Thyroid gland (tissue), 4 donors: ENCODE measurements at places on chromosomes 1 and 21.

DNA sequence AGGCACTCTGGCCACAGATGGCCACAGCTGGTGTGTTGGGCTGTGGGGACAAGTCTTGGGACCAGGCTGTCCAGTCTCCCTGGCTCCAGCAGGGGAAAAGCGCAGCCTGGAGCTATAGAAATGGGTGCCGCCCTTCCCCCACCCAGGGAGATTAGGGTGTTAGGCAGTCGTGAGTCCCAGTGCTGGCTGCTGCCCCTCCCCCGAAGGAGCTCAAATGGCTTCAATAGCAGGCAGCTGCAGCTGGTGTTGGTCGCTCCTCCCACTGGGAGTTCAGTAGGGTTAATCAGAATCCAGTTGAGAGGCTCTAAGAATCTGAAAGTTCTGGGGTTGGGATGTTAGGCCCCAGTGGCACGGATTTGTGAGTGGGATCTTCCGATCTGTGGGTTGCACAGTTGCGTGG lies 595.6 kb upstream of the PKN2 start:
- no peak for DNase-seq

GRCh38 chr1:54500107-54500431 lies 48.0 kb upstream of the ACOT11 start:
- DNase-seq: peak; percentile 8

DNA sequence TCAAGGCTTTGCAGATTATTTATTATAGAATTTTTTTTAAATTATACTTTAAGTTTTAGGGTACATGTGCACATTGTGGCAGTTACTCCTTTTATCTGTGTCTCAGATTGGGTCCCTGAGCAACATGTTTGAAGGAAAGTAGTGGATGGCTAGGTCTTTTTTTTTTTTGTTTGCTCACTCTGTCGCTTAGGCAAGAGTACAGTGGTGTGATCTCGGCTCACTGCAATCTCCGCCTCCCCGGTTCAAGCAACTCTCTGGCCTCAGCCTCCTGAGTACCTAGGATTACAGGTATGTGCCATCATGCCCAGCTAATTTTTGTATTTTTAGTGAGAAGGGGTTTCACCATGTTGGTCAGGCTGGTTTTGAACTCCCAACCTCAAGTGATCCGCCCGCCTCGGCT lies 39.6 kb upstream of the KIF21B start:
- DNase-seq: no peak

GRCh38 chr1:23593556-23594148 lies 34.4 kb upstream of the ID3 start:
- peak; percentile 55 for DNase-seq

- no peak for DNase-seq
Observed at GRCh38 chr21:35470522-35470921, 421.4 kb upstream of the RUNX1 start.

DNA sequence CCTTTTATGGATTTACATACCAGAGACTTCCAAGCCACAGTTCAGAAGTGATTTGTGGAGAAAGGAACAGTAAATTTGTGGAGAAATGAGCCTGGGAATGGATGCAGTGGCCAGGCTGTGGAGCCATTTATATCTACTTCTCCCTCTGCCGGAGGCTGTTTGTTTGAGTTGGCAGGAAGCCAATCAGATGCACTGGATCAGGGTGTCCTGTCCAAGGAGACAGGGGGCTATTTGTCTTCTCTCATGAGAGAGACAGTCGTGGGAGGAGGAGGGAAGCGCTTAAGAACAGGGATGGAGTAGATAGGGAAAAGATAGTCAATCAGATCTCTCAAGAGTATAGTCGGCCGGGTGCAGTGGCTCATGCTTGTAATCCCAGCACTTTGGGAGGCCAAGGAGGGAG lies 2.8 kb upstream of the HAPLN2 start:
- DNase-seq: no peak

DNA sequence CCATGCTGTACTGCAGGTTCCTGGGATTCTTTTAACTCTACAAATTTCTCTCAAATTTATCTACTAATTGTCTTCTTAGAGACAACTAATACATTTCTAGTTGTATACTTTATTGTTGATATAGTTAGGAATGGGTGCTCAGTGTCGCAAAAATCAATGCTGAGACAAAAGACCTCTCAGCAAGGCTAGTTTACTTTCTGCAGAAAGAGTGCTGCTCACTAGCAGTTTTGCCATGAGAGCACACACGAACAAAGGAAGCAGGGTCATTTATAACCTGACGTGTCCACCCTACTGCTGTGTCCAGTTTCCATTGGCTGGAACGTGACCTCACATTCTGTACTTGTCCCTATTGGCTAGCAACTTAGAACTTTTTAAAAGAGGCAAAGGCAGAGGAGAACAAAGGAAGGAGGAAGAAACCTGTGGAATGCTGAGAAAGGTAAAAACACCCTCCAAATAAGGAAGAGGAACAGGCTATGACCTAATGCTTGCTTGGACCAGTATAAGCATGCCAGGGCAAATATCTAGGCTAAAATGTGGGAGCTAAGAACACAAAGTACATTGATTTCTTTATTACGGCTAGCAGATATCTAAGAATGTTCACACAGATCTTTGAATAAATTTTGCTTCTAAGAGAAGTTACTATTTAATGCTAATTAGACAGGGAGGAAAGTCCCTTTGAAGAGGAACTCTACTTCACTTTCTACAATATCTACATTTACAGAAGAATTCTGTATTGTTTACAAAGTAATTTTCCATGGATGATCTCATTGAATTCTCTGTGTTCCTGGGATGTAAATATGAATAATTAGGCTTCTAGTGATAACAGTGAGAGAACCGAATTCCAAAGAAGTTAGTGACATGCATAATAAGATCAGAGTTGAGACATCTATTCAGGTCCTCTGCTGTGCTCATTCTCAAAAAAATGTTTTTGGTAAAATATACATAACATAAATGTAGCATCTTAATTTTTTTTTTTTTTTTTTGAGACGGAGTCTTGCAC lies 86.0 kb upstream of the MAP10 start:
- DNase-seq: no peak

DNA sequence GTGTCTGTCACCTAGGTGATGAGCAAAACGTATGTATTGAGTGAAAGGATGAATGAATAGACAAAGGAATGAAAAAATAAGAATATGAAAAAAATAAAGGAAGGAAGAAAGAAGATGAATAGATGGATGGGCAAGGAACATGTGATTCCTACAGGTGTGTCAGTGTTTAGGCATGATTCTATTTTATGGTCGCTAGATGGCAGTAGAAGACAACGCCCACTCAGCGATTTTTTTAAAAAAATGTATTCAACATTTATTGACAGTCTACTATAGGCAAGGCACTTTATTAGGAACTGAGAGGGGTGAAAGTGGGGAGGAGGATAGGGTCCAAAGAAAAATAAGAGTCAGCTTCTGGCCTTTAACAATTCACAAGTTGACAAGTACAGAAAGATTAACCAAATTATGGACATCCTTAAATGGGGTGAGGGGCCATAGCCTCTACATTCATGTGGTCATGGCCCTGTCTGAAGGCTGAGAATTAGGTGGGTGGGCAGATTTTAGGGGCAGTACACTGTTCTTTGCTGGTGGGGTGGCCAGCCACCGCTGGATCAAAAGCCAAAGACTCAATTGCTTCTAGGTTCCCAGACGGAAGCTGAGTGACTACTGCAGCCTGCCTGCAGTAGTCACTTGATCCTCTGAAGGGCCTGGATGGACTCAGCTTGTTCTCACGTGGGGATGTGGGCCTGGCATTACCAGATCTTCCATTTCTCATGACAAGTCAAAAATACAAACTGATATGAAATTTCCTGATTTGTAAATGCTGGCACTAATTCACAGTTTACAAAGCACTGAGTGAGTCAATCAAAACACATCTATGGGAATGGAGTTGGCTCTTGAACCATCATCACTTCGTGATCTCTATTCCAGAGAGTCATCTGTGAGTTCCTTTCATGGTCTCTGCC lies 83.9 kb downstream of the FASLG start:
- no peak for DNase-seq

- no peak for DNase-seq
Observed at GRCh38 chr1:147895123-147895522, 7.5 kb upstream of the GJA8 start.

GRCh38 chr1:145960468-145961108 lies 2.8 kb upstream of the LIX1L start:
- peak; percentile 82 for DNase-seq

DNA sequence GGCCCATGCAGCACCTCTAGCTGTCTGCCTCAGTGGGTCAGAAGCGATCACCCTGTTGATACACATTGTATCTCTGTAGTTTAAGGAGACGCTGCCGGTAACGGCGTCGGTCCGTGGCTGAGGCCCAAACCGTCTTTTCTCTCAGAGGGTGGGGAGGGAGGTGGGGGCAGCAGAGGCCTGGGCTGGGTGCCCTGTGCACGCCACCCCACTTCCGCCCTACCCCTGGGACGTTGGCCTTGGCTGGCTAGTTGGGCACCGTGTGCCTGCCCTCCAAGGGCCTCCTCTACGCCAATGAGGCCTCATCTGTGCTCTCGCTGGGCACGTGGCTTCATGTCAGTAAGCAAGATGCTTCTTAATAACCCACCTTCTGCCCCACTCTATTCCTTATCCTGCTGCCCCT lies 9.4 kb downstream of the ZC3H12A start:
- no peak for DNase-seq

- no peak for DNase-seq
Observed at GRCh38 chr1:167695756-167696561, 25.8 kb upstream of the MPZL1 start.

DNA sequence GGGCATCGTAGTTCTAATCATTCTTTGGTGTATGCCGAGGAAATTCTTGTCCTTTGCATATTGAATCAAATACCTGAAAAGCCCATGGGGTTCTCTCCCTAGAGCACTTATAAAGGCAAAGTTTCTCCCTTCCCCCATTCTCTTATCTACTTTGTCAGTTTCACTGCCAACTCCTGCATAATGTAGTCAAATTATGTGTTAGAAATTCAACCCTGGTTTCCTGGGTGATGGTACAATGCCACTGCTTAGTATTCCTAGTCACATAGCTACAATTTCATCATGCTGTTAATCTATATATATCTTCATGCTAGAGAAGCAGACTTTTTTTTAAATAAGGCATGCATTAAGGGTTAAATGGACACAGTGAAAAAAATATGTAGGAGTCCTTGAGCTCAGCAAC lies 119.0 kb downstream of the PDE4B start:
- DNase-seq: no peak

- DNase-seq: no peak
Observed at GRCh38 chr1:30489737-30490389, 233.5 kb downstream of the MATN1 start.

- DNase-seq: no peak
Observed at GRCh38 chr1:197076585-197076984, 9.5 kb upstream of the F13B start.

- no peak for DNase-seq
Observed at GRCh38 chr1:86773341-86774288, 69.2 kb downstream of the SH3GLB1 start.

DNA sequence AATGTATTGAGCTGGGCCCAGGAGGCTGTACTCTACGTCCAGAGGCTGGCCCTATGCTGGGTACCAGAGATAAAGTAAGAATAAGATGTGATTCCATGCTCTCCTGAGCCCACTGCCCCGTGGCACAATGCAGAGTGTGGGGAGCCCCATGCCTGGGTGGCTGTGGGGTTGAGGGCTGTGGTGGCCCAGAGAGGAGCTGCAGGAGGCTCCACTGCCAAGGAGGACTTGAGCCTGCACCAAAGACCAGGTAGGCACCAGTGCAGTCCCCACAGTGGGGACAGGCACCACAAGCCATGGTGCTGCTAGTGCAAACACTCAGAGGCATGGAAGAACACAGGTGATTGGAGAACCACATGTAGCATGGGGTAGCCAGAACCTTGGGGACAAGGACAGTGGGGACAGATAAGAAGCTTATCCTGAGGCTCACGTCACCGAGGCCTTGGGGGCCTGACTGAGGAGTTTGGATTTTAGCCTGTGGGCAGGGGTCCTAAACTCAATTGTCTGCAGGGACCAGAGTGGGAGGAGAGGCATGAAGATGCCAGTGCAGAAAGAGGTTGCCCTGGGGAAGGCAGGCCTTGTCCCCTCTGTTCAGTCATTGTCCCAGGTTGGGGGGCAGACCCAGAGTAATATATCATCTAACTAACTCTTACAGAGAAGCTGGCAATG lies 21.9 kb upstream of the EPS8L3 start:
- no peak for DNase-seq

GRCh38 chr1:73475316-73475870 lies 722.6 kb downstream of the LRRIQ3 start:
- DNase-seq: peak; percentile 45

GRCh38 chr1:53390261-53390660 lies 62.4 kb upstream of the LRP8 start:
- DNase-seq: peak; percentile 55

DNA sequence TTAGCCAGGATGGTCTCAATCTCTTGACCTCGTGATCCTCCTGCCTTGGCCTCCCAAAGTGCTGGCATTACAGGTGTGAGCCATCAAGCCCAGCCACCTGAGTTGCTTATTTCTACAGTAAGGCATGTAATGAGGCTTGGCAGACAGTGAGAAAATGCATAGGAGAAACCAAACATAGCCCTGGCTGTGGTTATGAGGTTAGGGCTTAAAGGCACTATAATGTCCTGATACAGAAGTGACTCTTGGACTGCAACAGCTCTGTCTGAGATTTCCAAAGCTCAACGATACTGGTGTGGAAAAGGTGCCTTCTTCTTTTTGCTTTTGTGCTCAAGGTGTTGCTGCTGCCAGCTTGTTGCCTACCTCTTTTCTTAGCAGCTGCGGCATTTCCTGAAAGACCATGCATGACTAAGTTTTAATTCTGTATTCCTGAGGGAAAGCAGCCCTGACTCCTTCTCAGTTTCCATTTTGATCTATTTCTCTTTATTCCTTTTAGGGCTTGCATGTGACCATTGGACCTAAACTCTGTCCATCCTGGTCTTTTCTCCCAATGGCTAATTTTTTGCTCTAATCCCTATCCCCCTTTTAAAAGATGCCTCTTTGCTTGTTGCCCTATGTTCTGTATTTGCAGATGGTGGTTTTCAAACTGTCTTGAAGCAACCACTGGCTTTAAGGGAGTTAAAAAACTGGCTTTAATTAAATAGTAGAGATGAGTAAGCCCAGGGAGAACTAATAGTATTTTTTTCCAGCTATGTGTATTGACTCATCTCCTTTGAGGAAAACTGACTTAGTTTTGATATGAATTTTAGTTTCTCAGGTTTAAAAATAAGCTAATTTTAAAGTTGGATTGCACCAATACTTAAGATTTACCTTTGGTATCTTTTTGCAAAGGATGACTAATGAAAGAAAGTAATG lies 70.3 kb downstream of the KIF1B start:
- no peak for DNase-seq

- DNase-seq: no peak
Observed at GRCh38 chr1:209157546-209158249, 425.8 kb upstream of the CAMK1G start.

- no peak for DNase-seq
Observed at GRCh38 chr1:170073893-170074249, 624 bp downstream of the KIFAP3 start.

DNA sequence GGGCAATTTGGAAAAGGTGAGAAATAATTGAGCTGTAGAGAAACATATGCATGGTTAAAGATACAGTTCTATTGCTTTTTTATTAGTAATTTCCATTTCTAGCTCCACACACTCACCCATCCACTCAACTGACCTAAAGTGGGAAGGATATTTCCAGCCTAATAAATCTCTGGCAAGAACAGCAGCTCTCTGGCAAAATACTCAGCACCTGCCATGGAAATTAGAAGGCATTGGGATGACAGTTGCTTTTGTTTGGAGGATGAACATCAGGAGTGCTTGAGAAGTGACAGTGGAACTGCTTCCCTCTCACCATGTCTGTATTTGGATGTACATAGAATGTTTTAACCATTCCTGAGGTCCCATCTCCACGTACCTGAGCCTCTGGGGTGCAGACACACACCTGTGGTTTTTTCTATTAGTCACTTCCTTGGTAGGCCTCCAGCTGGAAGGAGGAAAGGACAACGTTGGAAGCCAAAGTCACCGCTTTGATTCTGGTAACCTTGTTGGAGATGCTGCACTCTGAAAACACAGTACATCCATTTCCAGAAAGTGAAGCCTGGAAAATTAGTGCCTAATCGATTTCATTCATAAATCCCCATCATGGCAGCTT lies 62.3 kb upstream of the RUNX1 start:
- no peak for DNase-seq
